Bone marrow (tissue), 2 donors: ENCODE measurements at places on chromosomes 1 and 21.

DNA sequence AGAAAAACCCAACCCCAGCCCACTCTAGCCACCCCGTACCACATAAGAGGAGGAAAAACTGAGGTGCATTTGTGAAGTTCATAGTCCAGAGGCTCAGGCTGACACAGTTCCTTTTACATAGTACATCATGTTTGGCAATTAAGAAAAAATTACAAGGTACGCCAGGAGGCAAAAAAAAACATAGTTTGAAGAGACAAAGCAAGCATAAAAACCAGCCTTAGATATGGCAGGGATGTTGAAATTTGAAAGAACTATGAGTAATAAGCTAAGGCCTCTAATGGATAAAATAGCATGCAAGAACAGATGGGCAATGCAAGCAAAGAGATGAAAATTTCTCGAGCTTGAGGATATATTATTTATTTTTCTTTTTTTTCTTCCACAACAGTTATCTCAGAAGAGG, 31.9 kb downstream of the MIXL1 start:
- no peak for DNase-seq

GRCh38 chr1:1618396-1619068, 3.2 kb downstream of the MIB2 start:
- no peak for DNase-seq

DNA sequence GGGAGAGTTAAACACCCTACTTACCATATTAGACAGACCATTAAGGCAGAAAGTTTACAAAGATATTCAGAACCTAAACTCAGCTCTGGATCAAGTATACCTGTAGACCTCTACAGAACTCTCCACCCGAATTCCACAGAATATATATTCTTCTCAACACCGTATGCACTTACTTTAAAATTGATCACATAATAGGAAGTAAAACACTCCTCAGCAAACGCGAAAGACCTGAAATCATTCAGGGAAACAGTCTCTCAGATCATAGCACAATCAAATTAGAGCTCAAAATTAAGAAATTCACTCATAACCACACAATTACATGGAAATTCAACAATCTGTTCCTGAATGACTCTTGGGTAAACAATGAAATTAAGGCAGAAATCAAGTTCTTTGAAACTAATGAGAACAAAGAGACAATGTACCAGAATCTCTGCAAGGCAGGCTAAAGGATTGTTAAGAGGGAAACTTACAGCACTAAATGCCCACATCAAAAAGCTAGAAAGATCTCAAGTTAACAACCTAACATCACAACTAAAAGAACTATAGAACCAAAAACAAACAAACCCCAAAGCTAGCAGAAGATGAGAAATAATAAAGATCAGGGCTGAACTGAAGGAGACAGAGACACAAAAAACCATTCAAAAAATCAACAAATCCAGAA, 19.1 kb downstream of the CD84 start:
- no peak for DNase-seq

DNA sequence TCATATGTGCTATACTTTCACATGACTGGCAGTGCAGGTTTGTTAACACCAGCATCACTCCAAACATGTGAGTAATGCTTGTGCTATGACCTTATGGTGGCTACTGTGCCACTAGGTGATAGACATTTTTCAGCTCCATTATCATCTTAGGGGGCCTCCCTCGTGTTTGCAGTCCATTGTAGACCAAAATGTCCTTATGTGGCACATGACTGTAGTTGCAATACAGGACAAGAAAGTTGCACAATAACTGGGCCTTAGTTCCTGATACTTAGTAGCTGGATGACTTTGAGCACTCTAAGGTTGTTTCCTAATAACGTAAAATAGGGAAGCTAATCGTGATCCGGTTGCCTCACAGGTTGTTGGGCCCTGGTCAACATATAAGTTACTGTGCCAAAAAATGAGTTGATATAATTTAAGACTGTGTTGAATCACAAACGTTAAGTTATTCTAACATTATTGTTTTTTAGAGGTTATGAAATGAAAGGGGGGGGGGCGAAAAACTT, 511 bp upstream of the SNX27 start:
- DNase-seq = peak; percentile 38

- no peak for DNase-seq
Observed at GRCh38 chr1:218867941-218868626, 305.6 kb upstream of the LYPLAL1 start.

DNA sequence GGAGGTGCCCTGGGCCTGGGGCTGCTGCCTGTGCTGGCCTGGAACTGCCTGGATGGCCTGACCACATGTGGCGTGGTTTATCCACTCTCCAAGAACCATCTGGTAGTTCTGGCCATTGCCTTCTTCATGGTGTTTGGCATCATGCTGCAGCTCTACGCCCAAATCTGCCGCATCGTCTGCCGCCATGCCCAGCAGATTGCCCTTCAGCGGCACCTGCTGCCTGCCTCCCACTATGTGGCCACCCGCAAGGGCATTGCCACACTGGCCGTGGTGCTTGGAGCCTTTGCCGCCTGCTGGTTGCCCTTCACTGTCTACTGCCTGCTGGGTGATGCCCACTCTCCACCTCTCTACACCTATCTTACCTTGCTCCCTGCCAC, 1.8 kb downstream of the GPR3 start:
- no peak for DNase-seq

GRCh38 chr1:59128784-59129227, 168.1 kb upstream of the FGGY start:
- no peak for DNase-seq

GRCh38 chr1:32954168-32954567, 10.4 kb downstream of the RNF19B start:
- no peak for DNase-seq

DNA sequence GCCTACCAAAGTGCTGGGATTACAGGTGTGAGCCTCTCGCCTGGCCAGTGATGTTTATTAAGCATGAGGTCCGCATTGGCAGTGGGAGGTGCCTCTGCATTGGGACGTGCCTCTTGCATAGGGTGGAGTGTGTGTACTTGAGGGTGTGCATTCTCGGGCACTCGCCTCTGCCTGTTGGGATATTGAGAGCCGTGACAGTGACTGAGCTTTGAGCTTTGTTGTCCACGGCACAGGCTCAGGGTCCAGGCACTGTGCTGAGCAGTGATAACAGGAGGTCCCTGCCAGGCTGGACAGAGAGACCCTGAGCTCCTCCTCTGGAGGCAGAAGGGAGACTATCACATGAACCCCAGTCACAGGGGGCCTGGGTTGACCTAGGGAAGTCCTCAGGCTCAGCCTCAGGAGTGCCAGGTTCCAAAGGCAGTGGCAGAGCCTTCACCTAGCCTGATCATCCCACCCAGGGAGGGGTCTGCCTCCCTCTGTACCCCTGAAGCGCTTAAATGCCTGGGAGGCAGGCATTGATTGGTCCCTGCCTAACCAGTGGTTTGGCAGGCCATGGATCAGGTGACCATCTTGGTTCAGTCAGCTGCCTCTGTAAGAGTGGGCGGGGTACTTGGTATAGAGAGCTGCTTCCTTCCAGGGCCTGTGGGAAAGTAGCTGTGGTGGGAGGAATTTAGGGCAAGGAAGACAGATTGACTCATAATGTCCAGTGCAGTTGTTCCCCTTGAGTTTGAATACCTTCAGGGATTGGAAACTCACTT, 213.8 kb upstream of the TMEM51 start:
- no peak for DNase-seq

DNA sequence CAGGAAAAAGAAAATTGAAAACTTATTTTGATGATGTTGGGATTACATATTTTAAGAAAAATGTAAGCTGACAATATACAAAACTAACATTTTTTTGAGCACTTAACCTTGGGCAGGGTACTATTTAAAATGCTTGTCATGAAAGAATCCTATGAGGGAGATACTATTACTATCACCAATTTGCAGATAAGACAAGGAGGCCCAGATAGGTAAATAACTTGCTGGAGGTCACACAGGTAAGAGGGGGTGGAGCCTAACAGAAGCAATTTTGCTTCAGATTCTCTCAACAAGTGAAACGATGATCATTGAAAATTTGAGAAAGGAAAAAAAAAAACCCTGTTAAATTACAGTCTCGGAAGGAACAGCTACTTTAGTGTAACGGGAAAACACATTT, 1.2 kb downstream of the GART start:
- DNase-seq = no peak

DNA sequence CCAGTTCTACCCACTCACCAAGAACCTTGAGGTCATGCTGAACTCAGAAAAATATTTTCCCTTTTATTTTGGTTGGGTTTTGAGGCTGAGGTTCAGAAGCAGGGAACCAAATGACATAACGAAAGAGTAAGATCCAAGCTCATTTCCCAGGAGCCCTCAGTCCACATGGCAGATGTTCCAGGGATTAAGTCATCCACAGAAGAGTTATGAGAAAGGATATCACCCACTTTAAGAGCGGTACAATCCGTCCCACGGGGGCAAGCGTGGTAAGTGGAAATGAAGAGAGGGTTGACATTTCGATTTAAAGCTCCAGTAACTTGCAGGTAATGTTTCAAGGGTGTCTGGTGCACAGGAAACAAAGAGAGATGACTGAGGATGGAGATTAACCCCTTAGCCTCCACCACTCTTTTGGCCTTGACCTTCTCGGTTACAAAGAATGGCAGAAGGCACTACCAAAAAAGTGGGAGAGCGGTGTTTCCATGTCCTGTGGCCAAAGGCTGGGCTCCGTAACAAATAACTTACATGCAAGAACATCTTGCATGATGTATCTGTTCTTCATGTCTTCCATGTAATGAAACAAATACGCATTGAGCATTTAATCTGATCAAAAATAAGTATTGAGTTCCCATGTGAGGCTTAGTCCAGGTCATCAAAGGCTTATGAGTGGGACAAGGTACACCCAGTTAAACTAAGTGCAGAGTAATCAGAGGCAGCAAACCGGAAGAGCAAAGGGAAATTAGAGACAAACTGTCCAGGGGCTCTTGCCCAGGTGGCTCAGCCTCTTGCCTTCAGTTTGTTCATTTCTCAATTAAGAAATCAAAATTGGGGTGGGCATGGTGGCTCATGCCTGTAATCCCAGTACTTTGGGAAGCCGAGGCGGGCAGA, 241.4 kb downstream of the TOMM20 start:
- no peak for DNase-seq

DNA sequence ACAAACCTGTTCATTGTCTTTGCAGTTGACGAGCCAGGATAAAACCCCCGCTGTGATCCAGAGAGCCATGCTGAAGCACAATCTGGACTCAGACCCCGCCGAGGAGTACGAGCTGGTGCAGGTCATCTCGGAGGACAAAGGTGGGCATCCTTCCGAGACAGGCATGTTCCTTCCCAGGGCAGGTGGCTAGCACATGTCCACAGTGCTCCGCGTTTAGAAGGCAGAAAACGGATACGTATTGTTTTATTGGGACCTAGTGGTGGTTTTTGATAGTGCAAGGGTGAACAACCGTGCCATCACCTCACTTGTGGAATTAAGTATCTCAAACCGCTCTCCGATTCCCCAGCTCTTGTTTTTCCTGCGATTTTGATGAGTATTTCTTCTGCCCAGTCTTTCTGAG, 115.3 kb downstream of the COLGALT2 start:
- no peak for DNase-seq

GRCh38 chr1:7326366-7326765, 444.7 kb upstream of the VAMP3 start:
- no peak for DNase-seq

GRCh38 chr21:17442165-17442564, 70.7 kb upstream of the CXADR start:
- no peak for DNase-seq

- no peak for DNase-seq
Observed at GRCh38 chr1:208799186-208799585, 555.0 kb upstream of the PLXNA2 start.

DNA sequence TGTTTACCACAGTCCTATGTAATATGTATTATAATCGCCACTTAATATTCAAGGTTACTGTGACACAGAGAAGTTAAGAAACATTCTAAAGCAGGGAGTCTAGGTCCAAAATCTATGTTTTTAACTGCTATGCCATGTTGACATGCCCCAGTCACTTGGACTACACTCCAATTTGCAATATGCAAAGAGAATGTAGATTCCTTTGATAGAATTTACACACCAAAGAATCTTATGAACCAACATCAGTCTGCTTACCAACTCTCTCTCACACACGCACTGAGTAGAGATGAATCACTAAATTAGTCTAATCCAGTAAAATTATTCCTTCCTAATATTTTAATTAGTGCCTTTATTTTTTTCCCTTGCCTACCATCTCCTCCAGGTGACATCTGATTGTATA, 266.2 kb downstream of the OLFM3 start:
- DNase-seq = no peak

DNA sequence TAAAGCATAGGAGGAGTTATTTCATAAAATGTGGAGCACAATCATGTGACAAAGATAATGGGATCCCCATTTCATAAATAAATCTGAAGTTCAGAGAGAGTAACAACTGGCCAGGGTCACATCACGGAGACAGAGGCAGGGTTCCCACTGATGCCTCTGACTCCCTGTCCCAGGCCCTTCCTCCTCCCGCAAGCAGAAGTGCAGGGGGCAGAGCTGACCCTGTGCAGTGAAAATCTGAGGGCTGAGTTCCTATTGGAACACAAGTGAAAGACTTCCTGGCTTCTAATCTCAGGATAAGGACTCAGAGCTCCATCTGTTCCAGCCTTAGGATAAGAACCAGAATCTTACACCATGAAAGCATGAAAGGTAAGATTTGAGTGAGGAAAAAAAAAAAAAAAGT, 22.0 kb downstream of the SELL start:
- DNase-seq = no peak
